CD8-positive, alpha-beta memory T cell (primary cell): ENCODE measurements at places on chromosomes 1 and 21.

DNA sequence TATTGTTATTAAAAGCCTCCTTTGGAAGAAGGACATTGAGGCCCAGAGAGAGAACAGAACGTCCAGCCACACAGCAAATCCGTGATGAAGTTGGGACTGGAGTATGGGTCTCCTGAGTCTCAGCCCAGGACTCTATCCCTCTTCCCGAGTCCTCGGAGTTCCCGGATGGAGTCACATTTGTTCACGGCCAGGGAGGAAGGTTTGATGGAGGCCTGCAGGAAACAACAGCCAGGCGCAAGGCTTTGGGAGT is 357 bp upstream of the TXLNA start:
- DNase-seq, result no peak

GRCh38 chr1:30603081-30603858 is 120.1 kb downstream of the MATN1 start:
- DNase-seq, result no peak

DNA sequence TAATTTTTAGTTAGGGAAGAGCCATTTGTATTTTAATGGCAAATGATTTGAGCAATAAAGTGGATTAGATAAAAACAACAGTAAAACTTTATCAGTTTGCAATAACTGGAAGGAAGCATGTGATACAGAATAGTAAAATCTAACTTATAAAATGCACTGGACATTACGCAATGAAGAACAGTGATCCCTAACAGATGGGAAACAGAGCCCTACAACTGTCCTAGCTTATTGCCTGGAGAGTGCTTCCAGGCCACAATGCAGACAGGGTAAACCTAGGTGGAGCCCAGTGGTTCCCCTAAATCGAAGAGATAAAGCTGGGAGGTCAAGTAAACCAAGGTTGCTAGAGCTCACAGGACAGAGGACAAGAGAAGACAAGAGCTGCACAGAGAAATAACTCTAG is 7.0 kb downstream of the OMA1 start:
- no peak for DNase-seq

DNA sequence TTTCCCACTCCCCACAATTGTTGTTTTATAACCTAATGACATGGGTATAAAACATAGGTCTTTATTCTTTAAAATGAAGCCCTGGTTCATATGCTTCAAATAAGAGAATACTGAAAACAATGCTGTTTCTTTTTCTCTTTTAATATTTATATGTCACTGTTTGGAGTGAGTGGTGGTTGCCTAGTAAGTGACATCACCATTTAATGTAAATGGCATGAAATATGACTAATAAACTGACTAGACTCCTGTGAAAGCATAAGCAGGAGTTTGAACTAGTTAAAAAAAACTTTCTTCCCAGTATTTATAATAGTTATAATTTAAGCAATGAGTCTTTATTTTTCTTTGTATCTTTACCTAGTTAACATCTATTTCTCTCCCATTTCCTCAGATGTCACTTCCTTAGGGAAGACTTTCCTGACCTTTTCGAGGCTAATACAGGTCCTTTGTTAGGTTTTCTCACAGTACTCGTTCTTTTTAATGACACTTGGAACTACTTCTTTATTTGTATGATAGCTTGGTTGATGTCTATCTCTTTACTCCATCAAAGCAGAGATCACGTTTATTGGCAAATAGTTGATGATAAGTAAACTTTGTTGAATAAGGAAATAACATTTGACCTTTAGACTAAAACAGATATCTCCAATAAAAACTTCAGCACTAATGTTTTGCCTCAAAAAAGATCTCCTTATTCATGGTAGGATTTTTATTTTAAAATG is 105.4 kb upstream of the PDC start:
- no peak for DNase-seq

- DNase-seq, result no peak
Observed at GRCh38 chr1:212412374-212412773, 2.3 kb downstream of the PACC1 start.

DNA sequence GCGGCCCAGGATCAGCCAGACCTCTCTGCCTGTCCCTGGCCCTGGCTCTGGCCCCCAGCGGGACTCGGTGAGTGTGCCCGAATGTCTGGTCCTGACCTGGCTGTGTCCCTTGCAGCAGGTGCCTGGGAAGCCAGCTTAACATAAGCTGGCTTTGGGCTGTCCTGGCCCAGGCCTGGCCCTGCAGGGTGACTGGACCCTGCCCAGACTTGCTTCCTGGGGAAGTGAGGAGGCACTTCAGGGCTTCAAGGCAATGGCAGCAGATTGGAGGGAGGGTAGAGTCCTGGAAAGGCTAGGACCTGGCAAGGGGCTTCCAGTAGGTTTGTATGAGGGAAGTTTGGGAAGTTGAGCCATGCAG is 16.4 kb downstream of the RPS6KA1 start:
- no peak for DNase-seq

- no peak for DNase-seq
Observed at GRCh38 chr1:185961664-185962063, 227.5 kb downstream of the HMCN1 start.

DNA sequence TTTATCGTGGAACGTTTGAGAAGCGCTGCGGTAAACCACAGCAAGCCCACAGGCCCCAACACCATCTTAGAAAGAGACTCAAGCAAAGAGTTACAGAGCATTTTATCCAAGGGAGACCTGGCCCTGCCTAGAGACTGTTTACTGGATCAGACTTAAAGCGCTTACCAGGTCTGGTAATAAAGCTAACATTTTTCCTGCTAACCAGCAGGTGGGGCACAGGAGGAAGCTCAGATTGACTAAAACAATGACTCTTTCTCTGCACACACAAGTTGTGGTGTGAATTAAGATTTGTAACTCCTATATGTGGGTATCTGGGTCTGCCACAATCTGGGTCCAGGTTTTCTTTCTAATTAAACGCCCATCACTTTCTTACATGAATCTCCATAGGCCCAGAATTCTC is 136.5 kb upstream of the ETS2 start:
- no peak for DNase-seq

- no peak for DNase-seq
Observed at GRCh38 chr1:227948493-227949260, 945 bp upstream of the WNT9A start.

DNA sequence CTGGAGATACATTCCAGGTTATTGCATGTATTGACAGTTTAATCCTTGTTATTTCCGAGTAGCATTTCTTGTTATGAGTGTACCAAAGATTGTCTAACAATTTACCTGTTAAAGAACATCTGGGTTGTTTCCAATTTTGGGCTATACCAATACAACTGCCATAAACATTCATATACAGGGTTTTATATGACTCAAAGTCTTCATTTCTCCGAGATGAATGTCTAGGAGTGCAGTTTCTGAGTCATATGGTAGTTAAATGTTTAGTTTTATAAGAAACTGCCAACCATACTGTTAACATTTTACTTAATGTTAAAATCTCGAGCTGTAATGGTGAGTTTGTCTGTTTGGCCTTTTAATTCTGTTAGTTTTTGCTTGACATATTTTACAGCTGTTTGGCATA is 10.0 kb downstream of the RAB4A start:
- DNase-seq, result no peak

DNA sequence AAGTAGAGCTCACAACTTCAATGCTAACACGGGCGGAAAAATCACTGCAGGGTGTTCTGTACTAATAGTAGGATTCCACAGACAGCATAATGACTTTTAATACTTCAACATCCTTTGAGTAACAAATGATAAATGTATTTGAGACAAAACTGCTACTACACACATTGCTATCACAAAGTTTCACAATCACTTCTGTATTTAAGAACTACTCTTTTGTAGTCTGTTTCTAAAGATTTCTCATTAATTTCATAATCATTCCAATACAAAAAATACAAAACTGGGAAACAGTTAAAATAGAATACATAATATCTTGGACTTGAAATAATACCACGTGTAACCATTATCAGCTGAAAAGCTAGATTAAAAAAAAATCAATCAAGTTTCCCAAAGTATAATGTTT is 2.7 kb downstream of the HMGN1 start:
- no peak for DNase-seq

- no peak for DNase-seq
Observed at GRCh38 chr1:193694741-193695140, 508.3 kb upstream of the B3GALT2 start.

DNA sequence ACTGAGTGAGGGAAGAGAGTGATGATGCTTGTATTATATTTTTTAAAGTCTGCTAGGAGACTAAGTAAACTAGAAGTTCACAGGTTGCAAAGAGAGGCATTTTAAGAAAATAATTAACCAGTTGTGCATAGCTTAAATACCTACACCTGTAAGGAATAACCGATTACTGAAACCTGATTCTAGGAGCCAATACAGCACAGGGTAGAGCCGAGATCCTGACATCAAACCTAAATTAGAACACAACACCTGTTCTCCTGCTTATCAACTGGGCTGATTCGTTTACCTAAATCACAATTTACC is 54.8 kb downstream of the EPRS1 start:
- no peak for DNase-seq

DNA sequence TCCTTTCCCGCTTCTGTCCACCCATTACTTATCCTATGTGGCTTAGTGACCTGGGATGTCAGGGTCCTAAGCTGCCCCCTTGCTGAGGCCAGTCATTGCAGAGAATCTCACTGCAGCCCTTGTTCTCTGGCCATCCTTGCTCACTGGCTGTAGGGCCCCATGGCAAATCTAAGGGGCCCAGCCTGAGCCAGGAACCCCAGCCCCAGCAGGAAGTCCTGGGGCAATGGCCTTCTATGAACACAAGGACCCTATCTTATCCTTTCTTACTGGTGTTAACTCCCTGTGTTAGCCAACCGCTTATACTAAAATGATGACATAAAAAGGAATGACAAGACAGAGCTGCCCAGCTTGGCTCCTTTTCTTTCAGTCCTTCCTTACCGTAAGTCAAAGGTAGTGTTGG is 29.9 kb downstream of the DHCR24 start:
- no peak for DNase-seq

DNA sequence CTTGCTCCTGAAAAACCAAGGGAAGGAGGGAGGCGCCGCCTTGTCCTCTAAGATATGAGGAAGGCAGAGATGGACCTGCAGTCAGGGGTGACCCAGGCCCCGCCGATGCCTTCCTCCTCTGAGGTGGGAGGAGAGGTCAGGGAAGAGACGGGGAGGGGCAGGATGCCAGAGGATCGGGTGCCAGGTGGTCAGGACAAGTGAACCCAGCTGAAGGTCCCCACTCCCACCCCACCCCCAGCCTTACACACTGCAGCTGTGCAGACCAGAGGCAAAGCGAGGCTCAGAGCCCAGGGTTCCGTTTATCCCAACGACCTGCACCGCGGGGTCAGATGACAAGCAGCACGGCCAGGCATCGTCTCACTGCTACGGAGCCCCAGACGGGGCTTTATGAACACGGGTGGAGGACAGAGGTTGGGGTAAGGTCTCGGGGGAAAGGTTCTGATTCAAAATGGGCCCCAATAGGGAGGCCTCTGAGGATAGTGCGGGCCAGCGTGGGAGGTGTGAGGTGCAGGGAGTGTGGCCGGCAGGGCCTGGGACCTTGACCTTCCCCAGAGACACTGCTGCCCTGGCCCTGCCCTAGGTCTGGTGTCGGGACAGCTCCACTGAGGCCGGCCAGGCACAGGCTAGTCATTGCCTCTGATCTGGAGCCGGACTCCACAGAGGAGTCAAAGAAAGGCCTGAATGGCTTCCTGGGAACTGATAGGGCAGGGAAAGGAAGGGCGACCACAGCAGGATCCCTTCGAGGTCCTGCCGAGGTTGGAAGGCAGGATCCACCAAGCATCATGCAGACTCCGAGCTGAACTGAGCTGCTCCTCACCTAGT is 112.4 kb downstream of the WDR4 start:
- no peak for DNase-seq

GRCh38 chr1:199931666-199932377 is 95.7 kb upstream of the NR5A2 start:
- DNase-seq, result no peak

DNA sequence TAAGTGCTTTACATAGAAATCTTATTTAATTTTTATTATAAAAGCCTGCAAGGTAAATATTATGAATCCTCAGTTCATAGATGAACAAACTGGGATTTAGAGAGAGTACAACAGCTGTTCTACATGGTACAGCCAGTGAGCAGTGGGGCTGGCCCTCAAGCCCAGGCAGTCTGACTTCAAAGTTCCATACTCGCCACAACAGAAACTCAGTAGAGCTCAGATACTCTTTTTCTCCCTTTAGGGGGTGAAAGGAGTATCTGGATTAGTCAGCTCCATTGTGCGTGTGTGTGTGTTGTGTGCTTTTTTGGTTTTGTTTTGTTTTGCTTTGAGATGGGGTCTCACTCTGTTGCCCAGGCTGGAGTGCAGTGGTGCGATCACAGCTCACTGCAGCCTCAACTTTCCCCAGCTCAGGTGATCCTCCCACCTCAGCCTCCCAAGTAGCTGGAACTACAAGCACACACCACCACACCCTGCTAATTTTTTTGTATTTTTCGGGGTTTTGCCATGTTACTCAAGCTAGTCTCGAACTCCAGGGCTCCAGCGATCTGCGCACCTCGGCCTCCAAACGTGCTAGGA is 378.5 kb downstream of the SMYD3 start:
- DNase-seq, result no peak

DNA sequence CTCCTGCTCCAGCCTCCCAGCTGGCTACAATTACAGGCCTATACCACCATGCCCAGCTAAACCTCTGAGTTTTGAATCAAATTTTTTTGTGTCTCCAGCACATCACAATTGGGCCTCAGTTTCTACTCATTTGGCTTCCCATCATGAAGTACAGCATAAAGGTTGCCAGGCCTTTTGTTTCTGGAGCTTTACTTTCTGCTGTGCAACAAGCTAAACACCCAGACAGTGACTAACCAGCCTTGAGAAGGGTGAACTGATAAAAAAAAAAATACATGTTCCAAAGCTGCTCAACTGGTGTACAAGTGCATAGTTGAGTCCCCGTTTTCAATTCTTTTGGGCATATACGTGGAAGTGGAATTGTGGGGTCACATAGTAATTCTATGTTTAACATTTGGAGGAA is 25.1 kb downstream of the TIAM1 start:
- no peak for DNase-seq
